ENCODE measurements at places on chromosomes 11 and 22.

DNA sequence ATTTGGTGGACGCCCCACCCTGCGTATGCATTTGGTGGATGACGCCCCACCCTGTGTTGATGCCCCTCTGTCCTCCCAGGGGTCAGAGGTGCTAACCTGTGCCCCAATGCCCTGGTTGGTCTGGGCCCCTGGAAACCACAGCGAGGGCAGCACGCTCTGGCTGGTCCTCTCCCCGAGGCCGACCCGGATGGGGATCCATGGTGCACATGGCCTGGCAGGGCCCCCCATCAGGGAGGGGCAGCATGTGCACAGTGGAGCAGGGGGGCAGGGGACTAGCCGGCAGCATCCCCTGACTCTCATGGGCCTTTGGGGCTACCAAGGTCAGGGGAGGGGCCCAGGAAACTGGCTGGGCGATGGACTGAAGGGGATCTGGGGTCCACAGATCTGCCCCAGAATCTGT is 7.6 kb upstream of the MUC5AC start:
- no peaks in the 10 kb centered on the region for H3K36me3 ChIP-seq
- H3K27ac ChIP-seq = no peak overlapping the region
- H3K27me3 ChIP-seq = peaks cover 6% of the 10 kb centered on the region
- no peak overlapping the region for H3K4me3 ChIP-seq
- H3K4me1 ChIP-seq = no peaks in the 10 kb centered on the region

DNA sequence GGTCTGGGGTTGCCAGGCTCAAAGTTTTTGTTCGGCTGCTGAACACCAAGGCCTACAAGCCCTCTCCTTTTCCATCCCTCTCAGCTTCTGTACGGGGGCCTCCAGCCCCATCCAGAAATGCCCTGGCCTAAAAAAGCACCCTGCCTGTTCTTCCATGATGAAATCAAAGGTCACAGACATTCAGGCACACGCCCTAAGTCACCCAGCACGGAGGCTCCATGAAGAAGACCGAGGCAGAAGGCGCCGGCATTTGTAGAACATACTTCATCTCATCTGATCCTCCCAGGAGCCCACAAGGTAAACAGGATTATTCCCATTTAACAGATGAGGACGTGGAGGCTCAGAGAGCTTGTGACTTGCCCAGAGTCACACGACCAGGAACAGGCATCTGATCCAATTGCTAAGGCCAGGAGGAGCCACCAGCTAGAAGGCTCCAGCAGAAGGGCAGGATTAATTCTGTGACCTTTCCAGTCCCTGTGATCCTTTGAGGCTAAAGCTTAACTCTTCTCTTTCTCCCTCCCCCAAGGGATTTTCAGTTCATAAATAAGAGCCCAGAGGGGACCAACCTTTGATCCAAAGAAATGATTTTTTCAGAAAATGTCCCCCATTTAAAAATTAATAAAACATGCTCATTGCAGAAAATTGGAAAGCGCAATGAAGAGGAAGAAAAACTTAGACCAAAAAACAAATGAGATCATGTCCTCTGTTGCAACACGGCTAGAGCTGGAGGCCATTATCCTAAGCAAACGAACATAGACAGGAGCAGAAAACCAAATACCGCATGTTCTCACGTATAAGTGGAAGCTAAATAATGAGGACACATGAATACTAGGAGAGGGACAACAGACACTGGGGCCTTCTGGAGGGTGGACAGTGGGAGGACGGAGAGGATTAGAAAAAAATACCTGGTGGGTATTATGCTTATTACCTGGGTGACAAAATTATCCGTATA is 38.7 kb downstream of the CYTH4 start:
- H3K27ac ChIP-seq = no peak overlapping the region
- H3K27me3 ChIP-seq = peaks cover 11% of the 10 kb centered on the region
- H3K36me3 ChIP-seq = no peaks in the 10 kb centered on the region

DNA sequence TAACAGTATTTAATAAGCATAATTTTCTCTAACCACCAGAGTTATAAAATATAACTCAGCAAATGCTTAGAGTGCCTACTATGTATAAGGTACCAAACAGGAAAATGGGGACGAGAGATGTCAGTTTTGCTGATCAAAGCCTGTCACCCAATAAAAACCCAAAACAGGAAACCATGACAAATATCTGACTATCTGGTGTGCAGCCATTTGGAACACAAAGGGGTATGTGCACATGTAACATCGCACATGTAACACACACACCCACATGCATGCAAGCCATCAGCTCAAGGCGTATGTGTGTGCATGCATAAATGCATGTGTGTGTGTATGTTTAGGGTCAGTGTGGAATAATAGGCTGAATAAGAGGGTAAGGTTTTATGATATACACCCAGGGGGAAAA is 64.2 kb downstream of the PRR5L start:
- peaks cover 81% of the 10 kb centered on the region for H3K4me1 ChIP-seq
- no peak overlapping the region for H3K4me3 ChIP-seq
- no peaks in the 10 kb centered on the region for H3K36me3 ChIP-seq
- DNase-seq = no peak
- peaks cover 2% of the 10 kb centered on the region for H3K27me3 ChIP-seq
- H3K27ac ChIP-seq = no peak overlapping the region

GRCh38 chr22:17119481-17120202 is 1.5 kb downstream of the TMEM121B start:
- peaks cover 10% of the 10 kb centered on the region for H3K27me3 ChIP-seq
- DNase-seq = peak; percentile 41
- H3K4me1 ChIP-seq = peaks cover 44% of the 10 kb centered on the region
- H3K4me3 ChIP-seq = no peak overlapping the region
- H3K36me3 ChIP-seq = peaks cover 1% of the 10 kb centered on the region

DNA sequence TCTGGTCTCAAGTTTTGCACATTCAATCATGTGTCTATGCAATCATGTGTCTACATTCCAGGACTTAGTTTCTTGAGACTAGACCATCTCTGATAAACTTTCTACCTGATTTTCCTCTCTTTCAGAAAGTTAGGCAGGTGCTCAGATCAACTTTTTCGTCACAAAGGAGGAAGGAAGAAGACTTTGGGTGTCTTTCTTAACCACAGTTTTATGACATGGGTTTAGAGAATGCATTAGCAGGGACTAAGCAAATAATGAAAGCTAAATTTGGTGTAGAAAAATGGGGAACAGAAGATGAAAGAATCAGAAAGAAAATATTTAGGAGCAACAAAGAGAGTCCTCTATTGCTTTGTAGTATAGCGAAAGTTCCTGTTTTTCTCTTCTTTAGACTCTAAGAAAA is 7.7 kb upstream of the GLYATL1B start:
- H3K4me3 ChIP-seq = no peak overlapping the region
- H3K36me3 ChIP-seq = no peaks in the 10 kb centered on the region
- H3K4me1 ChIP-seq = no peaks in the 10 kb centered on the region
- H3K27me3 ChIP-seq = peaks cover 20% of the 10 kb centered on the region
- DNase-seq = no peak

GRCh38 chr11:84383576-84383975 is 1097.4 kb upstream of the CCDC90B start:
- H3K27ac ChIP-seq = no peak overlapping the region
- H3K4me1 ChIP-seq = no peaks in the 10 kb centered on the region
- DNase-seq = no peak

GRCh38 chr11:46252373-46252914 is 25.0 kb upstream of the CREB3L1 start:
- no peak overlapping the region for H3K27ac ChIP-seq
- H3K36me3 ChIP-seq = no peaks in the 10 kb centered on the region
- H3K4me1 ChIP-seq = peaks cover 8% of the 10 kb centered on the region
- no peaks in the 10 kb centered on the region for H3K27me3 ChIP-seq
- H3K4me3 ChIP-seq = no peak overlapping the region

- H3K36me3 ChIP-seq = no peaks in the 10 kb centered on the region
- DNase-seq = no peak
- H3K4me1 ChIP-seq = peaks cover 15% of the 10 kb centered on the region
- no peaks in the 10 kb centered on the region for H3K27me3 ChIP-seq
- no peak overlapping the region for H3K27ac ChIP-seq
These were observed 18.2 kb downstream of the RTN4R start for GRCh38 chr22:20249797-20250354.

- H3K36me3 ChIP-seq = no peaks in the 10 kb centered on the region
- H3K4me3 ChIP-seq = no peak overlapping the region
- H3K4me1 ChIP-seq = peaks cover 6% of the 10 kb centered on the region
- DNase-seq = no peak
These were observed 3.4 kb downstream of the GNAZ start for GRCh38 chr22:23073526-23074229.

Measured in activated CD4-positive, alpha-beta memory T cell treated with anti-CD3 and anti-CD28 coated beads for 36 hours (primary cell).